ENCODE measurements at places on chromosomes 5 and 9.
A peak's percentile ranks its signal among the peaks of the same experiment; 100 is the strongest.

DNA sequence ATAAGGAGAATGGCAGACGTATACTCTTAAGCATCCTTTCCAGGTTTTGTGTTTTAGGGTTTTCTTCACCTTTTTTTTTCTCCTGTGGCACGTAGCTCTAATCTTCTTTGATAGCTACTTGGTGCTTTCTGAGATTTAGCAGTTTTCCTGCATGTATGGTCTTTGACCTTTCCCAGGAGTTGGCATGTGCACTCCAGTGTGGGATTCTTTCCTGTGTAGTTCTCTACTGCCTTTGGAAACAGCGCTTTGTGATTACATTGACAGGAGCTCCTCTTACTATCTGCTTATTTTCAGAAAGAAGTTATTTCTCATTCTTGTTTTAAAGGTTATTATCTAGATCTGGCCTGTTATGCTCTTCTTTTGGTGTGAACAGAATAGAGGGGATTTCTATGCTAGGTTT is 65.5 kb downstream of the UNC13B start:
- no peak for DNase-seq

DNA sequence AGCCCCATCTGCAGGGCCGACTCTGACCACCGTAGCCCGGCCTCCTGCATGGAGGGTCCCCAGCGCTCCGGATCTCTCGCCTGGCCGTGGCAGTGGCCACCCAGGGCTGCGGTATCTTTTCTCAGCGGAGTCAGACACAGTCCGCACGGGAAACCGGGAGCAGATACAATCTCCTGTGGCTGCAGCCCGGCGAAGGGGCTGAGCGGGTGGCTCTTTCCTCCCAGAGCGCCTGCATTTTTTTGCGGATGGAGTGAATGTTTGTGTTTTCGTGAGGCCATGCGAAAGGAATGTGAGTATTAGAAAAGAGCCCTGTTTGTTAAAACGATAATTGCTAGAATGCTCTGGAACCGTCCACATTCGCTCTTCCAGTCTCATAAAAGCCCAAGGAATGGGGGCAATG is 53.4 kb upstream of the PTCH1 start:
- DNase-seq = no peak

- DNase-seq = no peak
Observed at GRCh38 chr5:178671602-178672144, 44.8 kb upstream of the CLK4 start.

DNA sequence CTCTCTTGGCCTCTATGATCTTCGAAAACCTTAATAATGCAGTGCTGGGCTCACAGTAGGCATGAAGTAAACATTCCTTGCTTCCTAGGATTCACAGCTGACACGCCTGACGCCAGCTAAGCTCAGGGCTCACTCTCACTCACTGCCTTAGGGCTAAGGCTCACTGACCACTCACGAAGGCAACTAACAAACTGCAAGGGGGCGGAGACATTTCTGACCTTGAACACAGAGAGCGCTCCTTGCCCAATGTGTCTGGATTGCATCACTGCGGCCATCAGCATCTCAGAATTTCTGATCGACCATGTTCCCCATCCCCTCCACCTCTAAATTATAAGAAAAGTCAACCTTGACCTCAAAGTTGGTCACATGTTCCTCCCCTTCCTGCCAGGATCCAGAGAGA is 372.6 kb downstream of the EBF1 start:
- DNase-seq = no peak

- DNase-seq = no peak
Observed at GRCh38 chr5:160835818-160836528, 16.0 kb downstream of the ATP10B start.

DNA sequence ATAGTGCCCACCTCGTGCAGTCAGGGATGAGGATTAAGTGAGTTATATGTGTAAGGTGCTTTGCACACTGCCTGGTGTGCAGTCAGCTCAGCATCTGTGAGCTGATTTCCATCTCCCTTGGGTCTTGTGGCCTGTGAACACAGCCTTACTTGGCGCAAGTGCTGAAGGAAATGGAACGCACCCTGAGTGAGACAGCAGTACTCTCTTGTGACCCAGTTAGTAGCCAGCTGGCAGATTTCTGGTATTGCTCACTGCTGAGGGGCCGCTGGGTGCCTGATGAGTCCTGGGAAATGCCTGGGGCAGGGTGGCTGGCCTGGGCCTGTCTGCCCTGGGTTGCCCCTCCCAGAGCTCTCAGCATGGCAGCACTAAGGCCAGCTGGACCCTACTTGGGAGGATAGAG is 90.9 kb upstream of the BOD1 start:
- no peak for DNase-seq

- no peak for DNase-seq
Observed at GRCh38 chr5:2912741-2913140, 161.3 kb upstream of the IRX2 start.

DNA sequence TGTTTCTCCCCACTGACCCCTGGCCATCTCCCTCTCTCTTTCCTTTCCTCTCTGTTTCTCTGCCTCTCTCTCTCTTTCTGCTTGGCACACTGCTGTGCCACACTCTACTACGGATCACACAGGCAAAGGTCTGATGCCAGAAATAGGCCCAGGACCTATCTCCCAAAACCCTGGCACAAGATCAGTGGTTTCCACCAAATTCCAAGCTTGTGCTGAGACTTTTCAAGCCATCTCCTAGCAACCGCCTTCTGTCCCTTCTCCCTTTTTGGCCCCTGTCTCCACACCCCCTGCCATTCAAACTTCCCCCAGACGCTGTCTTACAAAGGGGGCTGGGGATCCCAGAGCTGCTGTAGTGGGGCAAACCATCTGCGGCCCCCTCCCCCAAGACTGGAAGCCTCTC is 38.5 kb upstream of the RARS1 start:
- no peak for DNase-seq

DNA sequence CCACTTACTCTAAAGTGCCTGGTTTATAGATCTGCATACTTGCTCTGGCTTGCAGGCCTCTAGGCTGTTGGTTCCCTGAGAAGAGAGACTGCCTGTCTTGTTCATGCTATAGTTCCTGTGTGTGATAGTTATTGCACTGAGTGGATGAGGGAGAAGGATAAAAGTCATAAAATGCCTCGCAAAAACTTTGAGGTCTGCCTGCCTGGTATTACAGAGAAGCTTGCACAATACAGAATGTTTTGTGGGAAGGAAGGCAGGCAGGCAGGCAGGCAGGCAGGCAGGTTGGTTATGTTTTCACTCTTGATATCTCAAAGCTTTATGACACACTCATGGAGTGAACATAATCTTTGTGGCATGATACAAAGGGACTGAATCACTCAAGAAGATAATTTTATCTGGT is 287.1 kb downstream of the SLIT3 start:
- DNase-seq = no peak

- DNase-seq = no peak
Observed at GRCh38 chr9:136667214-136667939, 4.7 kb downstream of the EGFL7 start.

GRCh38 chr5:163165277-163165676 is 272.1 kb upstream of the CCNG1 start:
- DNase-seq = no peak

GRCh38 chr5:175679411-175679810 is 21.5 kb downstream of the HRH2 start:
- no peak for DNase-seq

DNA sequence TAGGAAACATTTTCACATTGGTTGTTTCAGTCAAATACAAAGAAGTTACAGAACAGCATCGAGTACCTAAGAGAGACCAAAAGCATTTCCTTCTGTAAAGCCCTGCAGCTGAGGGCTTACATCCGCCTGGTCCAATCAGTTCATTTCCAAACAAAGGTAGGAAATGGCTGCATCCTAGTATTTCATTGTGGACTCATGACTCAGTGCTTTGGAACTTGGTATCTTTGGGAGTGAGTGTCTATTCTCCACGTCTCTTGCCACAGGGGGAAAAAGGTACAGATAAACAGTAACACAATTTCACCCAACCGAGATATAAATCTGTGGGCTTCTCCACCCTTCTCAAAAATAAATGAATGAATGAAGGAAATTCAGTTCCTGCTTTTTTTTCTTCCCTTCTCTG is 75.4 kb downstream of the NFIB start:
- DNase-seq = no peak

- DNase-seq = peak; percentile 24
Observed at GRCh38 chr5:10307206-10308148, at the start of gene CMBL. TSS of gene CMBL (minus strand) at chr5:10307902. CDS start at chr5:10290762, 17,140 bp downstream.

DNA sequence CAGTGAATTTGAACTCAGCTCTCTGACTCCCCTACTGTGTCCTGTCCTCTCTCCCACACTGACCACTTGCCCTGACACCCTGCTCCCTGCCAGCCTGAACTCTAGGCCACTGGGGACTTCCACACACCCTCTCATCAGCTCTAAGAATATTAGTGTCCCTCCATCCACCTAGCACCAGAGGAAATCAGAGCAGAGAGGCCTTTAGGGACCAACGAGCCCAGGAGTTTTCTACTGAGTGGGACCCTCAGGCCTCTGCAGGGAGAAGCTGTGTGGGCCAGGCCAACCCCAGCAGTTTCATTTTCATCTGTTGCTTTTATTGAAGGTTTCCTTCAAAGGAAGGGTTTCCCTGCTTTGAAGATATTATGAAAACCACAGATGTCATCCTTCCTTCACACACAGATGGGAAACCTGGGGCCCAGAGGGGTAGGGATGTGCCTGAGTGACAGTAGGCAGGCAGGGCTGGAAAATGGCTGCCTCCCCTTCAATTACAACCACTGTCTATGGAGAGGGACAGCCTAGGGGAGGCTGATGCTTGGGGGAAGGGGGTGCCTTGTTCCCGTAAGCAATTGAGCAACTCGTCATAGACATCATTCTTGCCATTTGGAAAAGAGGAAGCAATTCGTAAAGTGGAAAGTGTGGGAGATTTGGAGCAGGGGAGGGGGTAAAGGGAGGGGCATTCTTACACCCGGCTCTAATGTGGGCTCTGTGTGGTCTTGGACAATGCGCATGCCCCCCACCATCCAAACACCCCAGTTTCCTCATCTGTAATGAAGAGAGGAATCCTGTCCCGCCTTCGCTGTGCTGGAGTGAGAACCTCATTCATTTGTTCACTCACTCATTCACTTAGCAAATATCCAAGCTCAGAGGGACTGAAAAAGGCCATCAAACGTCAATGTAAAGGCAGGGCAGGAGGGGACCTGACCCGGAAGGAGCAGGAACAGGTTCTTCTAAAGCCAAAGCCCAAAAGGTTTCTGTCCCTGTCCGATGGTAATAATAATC is 3.9 kb downstream of the GLIPR2 start:
- DNase-seq = no peak

GRCh38 chr5:165573445-165573844 is 2068.0 kb downstream of the MAT2B start:
- DNase-seq = no peak

GRCh38 chr9:28365728-28366127 is 792.4 kb upstream of the C9orf72 start:
- DNase-seq = no peak

DNA sequence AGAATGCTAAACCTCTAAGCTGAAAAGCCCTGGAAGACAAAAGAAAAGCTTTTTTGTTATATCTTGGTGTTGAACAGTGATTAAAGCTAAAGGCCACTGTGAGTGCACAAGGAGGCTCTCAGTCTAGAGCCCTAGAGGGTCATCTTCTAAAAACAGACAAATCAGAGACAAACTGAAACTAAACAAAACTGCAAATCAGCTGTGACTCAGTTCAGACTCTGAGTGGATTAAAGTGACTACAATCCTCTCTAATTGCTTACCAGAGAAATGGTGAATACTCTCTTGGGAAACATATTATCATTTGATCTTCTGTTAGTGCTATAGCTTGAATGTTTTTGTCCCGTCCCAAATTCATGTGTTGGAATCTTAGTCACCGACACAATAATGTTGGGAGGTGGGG is 491.9 kb downstream of the CDH18 start:
- DNase-seq = no peak

DNA sequence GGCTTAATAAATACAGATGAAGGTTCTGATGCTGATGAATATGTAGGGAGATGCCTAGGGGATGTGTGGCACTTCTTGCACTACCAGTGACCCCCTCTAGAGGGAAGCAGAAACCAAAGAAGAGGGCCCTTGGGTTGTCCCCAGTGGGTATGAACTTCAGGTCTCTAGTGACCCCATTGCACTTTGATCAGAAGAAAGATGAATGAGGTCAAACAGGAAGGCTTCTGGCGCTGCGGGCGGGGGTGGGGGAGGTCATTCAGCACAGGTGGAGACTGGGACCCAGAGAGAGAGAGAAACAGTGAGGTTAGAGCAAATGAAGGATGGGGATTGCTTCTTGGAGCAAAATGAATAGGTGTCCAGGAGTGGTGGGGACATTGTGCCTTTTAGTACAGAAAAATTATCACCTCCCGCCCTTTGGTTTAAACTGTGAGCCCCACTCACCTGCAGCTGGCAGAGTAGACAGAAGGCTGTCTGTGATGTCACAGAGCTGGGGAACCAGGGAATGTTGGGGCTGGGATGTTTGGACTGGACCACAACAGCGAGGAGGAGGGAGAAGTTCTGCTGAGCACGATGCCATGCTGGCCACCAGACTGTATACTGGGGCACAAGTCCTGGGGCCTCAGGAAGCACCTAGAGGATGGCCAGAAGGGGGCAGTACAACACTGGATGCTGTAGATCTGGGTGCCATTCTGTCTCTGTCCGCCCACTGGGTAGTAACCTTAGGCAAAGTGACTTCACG is at the start of gene TEX48:
Gene TEX48 (minus strand): TSS at position 599 of the 739 bp plus-strand sequence. CDS start 10,469 bp downstream, outside the sequence.
- peak; percentile 76 for DNase-seq

DNA sequence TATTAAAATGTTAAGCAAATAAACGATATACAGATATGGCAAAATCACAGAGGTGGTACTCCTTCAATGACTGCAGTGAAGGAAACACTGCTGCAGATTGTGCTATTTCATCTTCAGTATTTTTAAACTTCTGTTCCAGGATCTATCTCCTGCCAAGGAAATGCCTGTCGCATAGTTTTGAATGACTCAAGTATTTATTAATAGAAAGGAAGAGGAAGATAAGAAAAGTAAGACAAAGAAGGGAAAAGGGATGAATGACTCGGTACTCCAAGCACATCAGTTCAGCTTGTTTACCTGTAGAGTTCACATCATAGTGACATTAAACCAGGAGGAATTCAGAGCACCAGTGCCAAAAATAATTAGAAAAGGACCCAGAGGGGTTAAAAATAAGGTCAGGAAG is 5.1 kb upstream of the GPX8 start:
- no peak for DNase-seq

DNA sequence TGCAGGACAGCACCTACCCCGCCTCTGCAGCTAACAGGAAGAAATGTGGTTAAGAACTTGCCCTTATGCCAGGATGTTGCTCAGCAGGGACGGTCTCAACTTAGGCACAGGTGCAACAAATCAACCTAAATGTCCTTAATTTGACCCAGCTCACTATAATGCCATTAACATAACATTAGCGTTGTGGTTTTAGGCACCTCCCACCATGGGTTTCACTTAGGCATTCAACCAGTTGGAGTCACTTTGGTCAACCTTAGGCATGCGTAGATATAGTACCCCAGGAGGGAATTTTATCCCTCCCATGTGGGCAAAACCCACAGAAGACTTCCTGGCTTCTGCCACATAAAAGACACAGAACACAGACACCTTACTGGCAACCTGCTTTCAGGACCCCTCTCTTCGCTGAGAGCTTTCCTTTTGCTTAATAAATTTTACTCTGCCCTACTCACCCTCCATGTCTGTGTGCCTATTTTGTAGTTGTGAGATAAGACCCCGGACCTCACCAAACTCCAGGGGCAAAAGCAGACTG is 8.7 kb upstream of the ERAP1 start:
- peak; percentile 69 for DNase-seq
